Inflammatory macrophage treated with lipopolysaccharide for 1 hour (primary cell): ENCODE measurements at places on chromosomes 3 and 15.

- no peak for DNase-seq
Measured at GRCh38 chr15:91284758-91285466, 184.9 kb downstream of the SV2B start.

GRCh38 chr3:117059067-117059955 lies 349.7 kb downstream of the TUSC7 start:
- DNase-seq: peak; percentile 46

GRCh38 chr3:71857956-71858355 lies 73.0 kb upstream of the PROK2 start:
- peak; percentile 51 for DNase-seq

DNA sequence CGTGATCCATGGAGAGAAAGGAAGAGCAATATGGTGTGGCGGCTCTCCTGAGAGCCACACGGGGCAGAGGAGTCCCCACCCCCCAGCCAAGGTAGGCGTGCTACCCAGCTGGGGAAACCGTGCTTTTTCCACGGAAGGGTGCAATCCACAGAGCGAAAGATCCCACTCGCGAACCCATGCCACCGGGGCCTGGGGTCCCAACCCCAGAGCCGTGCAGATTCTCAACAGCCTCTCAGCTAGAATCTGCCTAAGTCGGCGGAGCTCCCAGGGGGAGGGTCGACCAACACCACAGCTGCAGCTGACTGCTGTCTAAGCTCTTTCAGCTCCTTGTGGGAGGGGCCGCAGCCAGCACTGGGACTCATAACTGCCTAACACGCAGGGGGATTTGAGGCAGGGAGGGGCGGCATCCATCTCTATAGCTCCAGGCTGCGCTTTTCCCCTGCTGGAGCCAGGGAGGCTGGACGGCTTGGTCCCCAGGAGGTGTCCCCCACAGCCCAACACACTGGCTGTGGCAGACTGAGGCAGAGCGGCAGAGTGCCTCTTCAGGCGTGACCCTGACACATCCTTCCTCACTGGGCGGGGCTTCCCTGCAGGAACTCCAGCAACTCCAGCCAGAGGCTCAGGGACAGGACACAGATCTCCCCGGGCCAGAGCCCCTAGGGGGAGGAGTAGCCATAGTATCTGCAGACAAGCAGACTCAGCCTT lies 107.6 kb upstream of the ZBTB20 start:
- DNase-seq: no peak

- no peak for DNase-seq
Measured at GRCh38 chr15:97087006-97087741, 756.7 kb downstream of the NR2F2 start.

DNA sequence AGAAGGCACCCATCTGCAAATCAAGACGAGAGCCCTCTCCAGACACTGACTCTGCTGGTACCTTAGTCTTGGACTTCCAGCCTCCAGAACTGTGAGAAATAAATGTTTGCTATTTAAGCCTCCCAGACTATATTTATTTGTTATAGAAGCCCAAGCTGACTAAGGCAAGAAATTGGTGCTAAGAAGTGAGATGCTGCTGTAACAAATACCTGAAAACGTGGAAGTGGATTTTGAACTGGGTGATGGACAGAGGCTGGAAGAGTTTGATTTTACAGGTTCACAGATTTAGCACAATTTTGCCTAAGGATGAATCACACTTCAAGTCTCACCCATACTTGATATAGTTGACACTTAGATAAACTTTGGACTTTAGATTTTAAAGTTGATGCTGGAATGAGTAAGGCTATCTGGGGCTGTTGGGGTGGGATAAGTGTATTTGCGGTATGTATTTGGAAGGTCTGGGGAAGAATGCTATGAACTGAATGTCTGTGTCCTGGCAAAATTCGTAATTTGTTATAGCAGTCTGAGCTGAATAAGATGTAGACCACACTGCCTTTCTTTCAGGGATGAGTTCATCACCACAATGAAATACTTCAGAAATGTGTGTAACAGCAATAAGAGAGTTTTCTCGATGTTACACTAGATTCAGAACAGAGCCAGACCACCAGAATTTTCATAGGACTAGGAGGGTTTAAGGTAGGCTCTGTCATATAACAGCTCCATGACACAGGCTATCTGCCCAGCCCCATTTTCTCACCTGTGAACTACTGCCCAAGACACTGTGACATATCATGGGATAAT lies 120.5 kb upstream of the LMCD1 start:
- DNase-seq: no peak

DNA sequence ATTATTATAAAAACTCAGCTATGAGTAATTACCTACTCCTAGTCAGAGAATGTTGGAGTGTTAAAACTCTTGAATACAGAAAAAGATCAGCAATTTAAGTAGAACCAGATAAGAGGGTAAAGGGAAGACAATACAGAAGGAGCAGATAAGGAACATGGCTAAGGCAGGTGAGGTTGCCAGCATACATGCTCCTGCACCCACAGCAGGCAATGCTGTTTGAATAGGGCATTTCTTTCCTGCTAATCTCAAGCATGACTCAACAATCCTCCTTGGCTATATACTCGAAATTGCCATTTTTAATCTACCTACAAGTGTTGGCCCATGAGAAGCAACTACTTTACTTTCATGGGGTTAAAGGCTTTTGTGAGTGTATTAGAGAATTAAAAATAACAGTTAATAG lies 494.5 kb downstream of the DIPK2A start:
- DNase-seq: no peak

- DNase-seq: no peak
Measured at GRCh38 chr3:37297459-37297858, 123.1 kb upstream of the LRRFIP2 start.
